ENCODE measurements at places on chromosomes 1 and 21.
A peak's percentile ranks its signal among the peaks of the same experiment; 100 is the strongest.

GRCh38 chr1:186887203-186887602 is 58.5 kb downstream of the PLA2G4A start:
- DNase-seq = no peak

DNA sequence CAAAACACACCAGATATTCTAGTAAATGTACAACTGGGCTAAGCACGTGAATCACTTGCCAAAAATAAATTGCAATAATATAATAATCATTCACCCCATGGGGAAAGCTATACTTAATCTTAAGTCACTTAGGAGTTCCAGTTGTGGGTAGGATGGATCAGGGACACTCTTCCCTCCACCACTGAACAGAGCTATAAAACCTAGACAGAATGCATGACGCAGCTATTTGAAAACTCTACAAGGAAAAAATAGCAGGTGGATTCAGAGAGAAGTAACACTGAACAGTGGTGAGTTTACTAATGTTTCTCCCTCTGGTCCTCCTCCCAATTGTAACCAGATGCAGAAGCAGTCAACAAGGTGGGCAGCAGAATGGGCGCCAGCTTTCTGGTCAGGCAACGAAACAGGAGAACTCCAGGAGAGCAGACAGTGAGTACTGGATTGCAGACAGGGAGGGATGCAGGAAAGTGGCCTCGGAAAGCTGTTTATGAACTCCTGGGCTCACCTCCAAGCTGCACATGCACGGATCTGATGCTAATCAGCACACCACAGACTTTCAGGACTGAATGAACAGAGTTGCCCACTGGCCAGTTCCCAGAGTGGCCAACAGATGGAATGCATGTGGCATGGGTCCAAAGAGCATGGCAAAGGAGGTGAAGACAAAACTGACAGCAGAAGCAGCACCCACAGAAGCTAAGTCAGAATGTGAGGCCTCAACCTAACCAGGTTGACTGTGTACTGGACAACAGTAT is 41.4 kb downstream of the TARBP1 start:
- no peak for DNase-seq

- no peak for DNase-seq
These were observed 42.8 kb downstream of the CAPN9 start for GRCh38 chr1:230790026-230790425.

DNA sequence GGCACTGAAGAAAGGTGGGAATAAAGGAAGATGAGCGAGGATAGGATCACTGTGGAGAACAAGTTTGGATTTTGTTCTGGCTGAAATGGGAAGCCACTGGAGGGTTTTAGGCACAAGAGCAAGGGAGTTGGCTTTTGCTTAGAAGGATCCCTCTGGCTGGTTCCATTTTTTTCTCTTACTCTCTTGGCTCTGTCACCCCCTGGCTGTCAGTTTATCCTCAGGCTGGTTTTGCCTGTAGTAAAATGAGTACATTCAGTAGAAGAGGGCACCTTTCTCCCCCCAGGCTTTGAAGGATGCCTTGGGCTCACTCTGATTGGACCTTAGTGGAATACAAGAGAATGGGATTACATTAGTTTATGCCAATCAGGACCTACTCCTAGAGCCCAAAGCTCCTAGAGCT is 17.1 kb downstream of the CACHD1 start:
- DNase-seq = no peak

DNA sequence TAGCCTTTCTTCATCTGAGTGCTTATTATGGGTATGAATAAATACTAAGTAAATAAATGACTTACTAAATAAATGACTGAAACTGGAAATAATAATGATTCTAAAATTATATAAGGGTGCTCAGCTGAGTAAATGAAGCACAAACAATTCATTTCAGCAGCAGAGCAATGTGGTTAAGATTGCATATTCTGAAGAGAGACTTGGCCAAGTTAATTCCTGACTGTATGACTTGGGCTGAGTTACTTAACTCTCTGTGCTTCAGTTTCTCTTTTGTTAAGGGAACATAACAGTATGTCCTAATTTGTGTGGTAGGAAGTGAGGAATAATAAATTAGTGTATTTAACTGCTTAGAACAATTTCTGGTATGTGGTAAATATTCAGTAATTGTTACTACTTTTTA is 19.1 kb downstream of the AGL start:
- no peak for DNase-seq

DNA sequence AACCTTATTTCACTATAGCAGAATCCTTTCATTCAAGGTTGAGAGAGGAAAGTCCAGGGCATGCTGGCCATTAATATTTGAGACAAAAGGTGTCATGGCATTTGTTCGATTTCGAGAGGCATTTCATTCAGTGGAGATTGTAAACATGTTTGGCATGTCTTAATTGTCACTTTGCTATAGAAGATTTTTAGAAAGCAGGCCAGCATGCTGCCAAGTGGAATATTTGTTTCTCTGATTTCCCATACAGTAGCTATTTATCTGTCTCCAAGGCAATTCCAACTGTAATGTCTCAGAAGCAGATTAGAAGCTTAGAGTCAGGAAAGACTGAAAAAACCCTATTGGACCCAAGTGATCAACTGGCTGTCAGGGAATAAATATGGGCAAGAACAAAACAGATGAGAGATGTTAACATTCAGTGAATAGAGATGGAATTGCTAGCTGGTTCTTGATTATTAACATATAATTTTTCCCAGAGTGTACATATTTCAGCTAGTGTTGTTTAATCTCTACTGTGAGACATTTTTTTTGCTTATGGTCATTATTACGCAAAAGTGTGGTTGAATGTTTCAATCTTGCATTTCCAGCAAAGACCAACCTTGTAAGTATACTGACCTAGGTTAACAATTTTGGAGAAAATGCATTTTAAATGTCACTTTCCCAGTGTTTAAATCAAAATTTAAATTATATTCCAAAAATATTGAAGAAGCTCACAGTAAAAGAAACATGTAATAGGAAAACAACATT is 174.6 kb downstream of the KCNK2 start:
- no peak for DNase-seq

GRCh38 chr1:234107416-234108021 is 203.0 kb downstream of the SLC35F3 start:
- DNase-seq = no peak

DNA sequence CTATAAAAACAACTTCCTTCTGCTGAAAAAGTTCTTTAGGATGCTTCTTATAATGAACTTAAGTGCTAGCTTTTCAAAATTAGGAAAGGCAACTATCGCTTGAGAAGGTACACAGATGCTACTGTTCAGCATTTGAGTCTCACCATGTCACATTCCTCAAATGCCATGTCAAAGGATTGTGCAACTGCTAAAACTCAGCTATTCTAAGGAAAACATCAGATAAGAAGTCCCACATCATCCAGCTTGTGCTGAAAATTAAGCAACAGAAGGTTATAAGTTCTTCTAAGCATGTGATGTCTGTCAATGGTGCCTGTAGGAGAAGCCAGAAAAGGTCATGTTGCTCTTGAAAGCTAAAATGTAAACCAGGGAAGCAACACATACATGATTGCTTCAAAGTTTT is 36.5 kb downstream of the MCOLN2 start:
- no peak for DNase-seq

GRCh38 chr1:204928671-204929486 is 58.2 kb downstream of the NFASC start:
- no peak for DNase-seq

- DNase-seq = no peak
These were observed 36.6 kb upstream of the C1orf53 start for GRCh38 chr1:197865809-197866208.

- DNase-seq = no peak
These were observed 1.2 kb downstream of the RNASEL start for GRCh38 chr1:182587666-182588499.

DNA sequence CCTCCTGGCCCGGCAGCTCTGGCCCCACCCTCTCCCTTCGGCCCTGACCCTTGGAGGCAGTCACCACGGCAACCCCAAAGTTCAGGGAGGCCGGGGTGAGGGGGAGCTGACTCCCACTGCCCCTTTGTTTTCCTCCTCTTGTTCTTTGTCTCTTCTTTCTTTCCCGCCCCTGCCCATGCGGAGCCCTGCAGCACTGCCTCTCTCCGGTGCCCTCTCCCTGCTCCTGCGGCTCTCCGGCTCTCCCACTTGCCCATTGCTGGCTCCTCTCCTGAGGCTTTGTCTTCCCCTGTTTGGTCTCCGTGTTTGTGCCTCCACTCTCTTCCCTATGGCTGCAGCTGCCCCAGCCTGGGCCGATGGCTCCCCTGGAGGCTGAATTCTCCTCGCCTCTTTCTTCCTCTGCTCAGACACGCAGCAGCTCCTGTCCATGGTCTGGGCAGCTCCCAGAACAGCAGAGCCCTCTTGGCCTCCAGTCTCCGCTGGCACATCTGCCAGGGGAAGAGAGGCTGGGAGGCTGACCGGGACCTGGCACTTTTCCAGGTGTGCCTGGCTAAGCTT is 5.8 kb downstream of the CELSR2 start:
- no peak for DNase-seq

- DNase-seq = no peak
These were observed 120.8 kb downstream of the GREM2 start for GRCh38 chr1:240491156-240491555.

DNA sequence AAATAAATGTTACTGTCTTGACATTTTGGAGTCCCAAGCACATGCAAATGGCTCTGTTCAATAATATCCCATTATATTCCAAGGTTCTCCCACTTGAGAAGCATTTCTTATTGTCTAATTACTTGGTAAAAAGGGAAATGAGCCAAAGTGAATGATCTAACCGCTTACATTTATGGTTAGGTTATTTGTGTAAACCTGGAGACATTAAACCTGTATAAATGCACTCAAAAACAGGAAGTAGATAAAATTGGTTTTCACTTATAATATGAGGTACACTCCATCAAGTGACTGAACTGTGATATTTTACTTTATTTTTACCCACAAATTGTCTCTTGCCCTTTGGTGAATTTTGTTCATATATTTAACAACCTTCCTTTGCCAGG is 26.8 kb downstream of the KIF1B start:
- DNase-seq = no peak

DNA sequence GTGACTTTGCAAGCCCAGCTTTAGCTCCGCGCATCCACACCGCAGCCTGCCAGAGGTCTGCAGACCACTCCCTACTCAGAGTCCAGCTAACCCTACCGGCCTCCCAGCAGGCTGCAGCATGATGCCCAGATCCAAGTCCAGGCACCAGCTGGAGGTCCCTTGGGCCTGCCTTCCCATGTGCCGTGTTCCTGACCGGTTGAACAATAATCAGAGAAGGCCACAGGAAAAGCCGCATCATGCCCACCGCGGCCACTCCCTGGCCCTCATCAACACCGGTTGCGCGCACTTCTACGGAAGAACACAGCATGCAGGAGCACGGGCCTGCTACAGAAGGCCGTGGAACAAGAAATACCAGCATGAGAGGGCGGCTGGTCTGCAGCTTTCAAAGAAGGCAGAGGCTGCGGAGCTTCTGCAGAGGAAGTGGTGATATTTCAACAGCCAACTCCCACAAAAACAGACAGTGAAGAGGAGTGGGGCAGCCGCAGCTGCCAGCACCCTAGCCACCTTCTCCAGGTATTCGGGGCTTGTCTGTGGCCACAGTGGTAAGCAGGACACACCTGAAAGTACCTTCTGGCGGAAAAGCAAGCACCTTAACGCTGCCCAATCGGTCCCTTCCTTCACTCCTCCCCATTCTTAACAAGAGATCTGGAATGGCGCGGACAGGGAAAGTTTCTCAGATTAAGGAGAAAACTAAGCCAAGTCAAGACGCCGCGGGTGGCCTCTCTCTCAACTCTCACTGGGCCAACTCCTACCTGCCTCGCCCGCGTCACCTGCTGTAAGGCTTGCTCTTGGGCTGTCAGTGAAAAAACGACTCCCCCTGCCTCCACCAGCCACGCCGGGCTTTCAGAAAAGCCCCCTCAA is 1.5 kb downstream of the PGBD5 start:
- DNase-seq = no peak

- no peak for DNase-seq
These were observed 38.5 kb downstream of the DISC1 start for GRCh38 chr1:231665101-231665500.

GRCh38 chr1:178529364-178530036 is 16.6 kb downstream of the TEX35 start:
- no peak for DNase-seq

DNA sequence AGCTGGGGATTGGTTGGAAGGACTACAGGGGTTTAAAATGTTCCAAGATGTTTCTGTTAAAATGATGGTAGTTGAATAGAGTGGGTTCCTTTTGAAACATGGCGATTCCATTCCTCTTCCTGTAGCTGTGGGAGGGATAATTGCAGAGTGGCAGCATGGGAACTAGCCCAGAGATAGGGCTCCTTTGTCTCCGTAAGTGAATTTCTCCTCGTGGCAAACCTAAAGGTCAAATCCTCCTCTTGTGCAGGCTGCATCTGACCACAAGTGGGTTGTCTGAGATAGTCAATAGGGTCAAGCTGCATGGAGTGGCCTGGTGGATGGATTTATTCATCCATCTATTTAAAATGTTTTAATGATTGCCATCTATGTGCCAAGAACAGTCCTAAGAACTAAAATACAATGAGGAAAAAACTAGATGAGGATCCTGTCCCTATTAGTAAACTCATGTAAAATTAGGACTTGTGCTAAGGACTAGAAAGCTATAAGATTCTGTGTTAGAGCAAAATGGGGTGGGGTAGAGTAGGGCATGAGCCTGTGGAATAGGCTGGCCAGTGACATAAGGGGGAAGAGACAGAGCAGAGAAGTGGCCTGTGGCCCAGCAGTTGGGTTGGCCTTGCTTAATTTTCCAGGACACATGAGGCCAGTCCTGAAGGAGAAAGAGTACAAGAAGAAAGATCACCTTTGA is 89.1 kb upstream of the IVNS1ABP start:
- DNase-seq = no peak

- DNase-seq = no peak
These were observed 135.5 kb downstream of the SETD4 start for GRCh38 chr21:35924714-35925301.

DNA sequence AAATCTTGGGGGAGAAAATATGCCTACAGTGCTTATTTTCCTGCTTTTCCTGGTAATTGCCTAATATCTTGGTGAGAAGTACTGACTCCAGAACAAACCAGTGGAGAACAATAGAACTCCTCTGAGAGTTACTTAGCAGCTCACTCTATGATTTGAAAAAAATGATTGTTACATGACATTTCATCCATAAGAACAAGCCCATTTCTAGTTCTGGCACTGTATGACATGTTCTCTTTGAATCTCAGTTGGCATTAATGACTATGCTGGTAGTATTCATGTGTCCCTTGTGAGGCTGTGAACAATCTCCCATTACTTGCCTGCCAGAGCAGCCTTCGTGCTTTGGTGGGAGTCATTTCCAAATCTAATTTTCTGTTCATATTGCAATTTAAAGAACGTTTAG is 58.0 kb downstream of the CLIC4 start:
- DNase-seq = no peak

- no peak for DNase-seq
These were observed 129.0 kb downstream of the GALNT2 start for GRCh38 chr1:230196077-230196476.

GRCh38 chr1:117606649-117607430 is 992 bp downstream of the TENT5C start:
- DNase-seq = peak; percentile 44
